ENCODE measurements at places on chromosomes 1 and 21.

DNA sequence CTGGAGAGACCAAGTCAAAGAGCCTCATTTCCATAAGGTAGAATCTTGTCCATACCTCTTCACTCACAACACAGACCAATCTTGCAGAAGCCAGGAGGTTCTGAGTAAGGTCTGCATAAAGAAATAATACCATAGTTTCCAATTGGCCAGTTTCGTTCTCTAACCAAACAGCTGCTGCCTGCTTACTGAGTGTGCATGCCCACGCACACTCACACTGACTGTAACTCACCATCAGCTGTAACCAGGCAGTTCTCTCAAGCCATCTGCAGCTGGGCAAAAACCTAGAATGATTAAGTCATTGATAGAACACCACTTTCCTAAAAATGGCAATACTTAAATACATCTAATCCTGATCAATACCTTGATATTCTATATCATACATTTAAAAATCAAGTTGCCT, 106.6 kb upstream of the VAV3 start:
- no peak for DNase-seq

DNA sequence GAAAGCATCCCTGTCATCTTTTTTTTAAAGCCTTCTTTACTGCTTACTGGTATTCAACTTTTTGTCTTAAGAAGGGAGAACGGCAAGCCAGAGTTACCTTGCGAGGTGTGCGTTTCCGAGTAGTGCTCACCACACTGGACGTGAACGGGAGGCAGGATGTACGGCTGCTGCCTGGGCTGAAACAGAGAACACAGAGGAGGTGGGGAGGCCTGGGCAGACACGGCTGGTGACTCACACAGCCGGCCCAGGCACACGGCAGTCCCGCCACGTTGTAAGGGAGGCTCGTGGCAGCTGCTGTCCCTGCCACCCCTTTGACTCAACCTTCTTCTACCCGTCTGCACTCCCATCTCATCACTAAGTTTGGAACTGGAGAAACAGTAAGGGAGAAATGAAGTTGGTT, 105.8 kb downstream of the SMYD2 start:
- DNase-seq = no peak

DNA sequence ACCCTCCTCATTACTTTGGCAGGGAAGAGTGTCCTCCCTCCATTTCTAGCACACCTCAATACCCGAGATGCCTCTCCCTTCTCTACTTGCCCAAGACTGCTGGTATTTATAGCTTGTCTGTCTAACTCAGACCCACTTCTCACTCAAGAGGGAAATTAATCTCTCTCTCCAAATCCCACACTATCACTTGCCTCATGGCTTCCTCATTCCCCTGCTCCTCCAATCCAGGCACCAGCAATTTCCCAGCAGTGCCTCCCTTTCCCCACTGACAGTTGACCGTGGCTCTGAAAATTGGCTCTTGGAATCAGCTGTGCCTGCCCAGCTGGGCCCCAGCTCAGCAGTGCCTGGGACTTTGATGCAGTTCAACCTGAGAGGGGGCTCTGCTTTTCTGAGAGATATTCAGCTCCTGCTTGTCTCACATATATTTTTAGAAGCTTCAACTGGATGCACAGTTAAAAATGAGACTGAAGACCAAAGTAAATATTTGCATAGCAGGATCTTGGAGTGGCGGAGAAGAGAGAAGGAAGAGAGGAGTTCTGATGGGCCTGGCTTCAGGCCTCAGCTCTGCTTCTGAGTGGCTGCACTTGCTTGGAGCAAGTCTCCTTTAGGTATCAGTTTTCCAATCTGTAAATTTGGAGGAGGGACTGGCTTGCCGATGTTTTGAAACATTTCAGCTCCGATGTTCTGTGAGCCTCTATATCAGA, 81.1 kb upstream of the SPATA6 start:
- DNase-seq = no peak

- no peak for DNase-seq
Observed at GRCh38 chr1:227894831-227895451, 52.8 kb downstream of the WNT9A start.

DNA sequence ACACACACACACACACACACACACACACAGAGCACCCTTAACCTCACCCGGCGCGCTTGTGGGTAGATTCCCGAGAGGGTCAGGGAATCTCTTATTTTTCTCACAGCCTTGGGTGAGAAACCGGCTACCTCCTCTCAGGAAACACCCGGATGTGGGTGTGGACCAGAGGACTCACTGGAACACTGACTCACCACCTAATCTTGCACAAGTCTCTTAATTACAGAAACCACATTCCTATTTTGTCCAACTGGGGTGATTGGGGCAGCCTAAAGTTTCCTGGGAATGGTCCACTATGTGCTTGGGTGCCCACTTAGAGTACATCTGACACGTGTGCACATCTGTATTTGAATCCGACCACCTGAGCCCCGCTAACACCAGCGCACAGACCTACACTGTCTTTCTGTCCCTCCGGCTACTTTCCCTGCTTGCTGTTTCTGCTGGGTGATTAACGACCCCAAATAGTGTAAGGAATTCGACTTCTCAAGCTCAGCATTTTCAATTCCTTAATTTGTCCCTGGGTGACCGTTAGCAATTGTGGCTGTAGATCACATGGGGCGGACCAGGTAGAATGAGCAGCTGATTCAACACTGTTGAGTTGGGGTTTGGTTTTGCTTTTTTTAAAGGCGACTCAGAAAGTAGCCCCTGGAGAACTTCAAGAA, 14.0 kb upstream of the TBX15 start:
- no peak for DNase-seq

DNA sequence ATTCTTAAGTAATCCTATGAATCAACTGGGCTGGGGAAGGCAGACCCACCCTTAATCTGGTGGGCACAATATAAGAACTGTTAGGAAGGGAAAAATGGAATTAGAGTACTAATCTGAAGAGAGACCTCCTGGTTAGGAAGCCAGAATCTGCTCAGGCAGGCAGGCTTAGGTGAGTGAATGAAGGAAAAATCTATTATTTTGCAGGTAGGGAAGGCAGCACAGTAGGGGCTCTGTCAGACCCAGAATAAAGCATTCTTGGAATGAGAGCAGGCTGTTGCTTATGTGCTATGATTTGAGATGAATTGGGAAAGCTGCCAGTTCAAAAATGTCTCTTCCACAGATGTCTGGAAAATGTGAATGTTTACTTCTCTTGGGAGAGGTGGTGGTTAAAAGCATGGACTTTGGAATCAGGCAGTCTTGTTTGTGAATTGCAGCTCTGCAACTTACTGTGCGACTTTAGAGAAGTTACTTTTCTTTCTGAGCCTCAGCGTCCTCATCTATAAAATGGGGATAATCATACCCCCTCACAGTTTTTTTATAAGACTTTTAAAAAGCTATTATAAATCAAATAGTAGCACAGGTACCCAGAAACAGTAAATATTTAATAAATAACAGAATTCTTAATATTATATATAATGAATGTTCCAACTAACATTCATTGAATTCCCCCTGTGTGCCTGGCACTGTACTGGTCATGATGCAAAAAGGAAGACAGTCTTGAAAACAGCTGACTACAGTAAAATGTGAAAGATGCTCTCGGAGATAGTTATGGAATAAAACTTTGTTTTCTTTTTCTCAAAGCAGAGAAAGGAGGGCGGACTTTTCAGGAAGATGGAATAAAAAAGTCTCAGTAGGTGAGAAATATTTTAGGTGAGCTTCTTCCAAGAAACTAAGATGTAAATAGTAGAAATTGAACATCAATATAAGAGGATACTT, 15.3 kb upstream of the ZNF644 start:
- DNase-seq = no peak

DNA sequence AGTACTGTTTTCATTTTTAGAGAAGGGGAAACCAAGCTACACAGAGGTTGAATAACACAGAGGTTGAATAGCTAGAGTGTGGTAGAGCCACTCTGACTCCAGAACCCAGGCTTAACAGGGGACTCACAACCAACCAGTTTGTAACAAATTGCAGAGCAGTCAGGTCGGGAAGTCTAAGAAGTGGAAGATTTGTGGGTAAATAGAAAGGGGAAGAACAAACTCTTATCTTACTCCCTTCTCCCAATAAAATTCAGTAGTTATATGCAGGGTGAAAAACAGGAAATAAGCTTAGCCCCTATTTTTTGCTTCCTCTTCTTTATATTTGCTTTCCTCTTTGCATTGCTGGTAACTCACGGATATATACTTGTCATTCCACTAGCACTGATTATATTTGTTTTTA, 23.2 kb downstream of the CDC42 start:
- DNase-seq = no peak

GRCh38 chr21:37462087-37462861, 95.7 kb downstream of the DYRK1A start:
- DNase-seq = no peak

- no peak for DNase-seq
Observed at GRCh38 chr1:97608272-97608671, 312.6 kb downstream of the DPYD start.

- DNase-seq = no peak
Observed at GRCh38 chr1:108678706-108679105, 13.4 kb upstream of the PRPF38B start.

DNA sequence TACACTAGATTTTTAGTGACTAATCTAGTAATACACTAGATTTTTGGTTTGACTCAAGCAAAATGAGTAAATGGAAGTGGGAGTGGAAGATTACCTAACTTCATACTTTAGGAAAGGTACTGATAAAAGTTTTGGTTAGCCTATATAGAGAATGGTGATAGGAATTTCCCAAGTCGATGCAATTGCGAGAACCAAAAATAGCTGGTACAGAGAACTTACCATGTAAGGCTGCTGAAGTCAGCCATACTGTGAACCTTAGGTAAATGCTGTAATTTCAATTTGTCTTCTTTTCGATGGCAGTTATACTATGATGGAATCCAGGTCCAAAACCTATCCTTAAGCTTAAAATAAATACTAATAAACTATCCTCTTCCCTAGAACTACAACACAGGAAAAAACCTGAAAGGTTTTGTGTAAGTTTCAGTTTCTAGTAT, 4.6 kb downstream of the PNRC2 start:
- DNase-seq = no peak

GRCh38 chr1:13761883-13762282, 61.9 kb downstream of the PRDM2 start:
- DNase-seq = no peak

Measured in NCI-H2081 treated with DMSO at 0.1 percent for 48 hours (cell line).